ENCODE measurements at places on chromosomes 2 and 18.

GRCh38 chr2:75157435-75157834 lies 41.9 kb downstream of the TACR1 start:
- no peak for DNase-seq

DNA sequence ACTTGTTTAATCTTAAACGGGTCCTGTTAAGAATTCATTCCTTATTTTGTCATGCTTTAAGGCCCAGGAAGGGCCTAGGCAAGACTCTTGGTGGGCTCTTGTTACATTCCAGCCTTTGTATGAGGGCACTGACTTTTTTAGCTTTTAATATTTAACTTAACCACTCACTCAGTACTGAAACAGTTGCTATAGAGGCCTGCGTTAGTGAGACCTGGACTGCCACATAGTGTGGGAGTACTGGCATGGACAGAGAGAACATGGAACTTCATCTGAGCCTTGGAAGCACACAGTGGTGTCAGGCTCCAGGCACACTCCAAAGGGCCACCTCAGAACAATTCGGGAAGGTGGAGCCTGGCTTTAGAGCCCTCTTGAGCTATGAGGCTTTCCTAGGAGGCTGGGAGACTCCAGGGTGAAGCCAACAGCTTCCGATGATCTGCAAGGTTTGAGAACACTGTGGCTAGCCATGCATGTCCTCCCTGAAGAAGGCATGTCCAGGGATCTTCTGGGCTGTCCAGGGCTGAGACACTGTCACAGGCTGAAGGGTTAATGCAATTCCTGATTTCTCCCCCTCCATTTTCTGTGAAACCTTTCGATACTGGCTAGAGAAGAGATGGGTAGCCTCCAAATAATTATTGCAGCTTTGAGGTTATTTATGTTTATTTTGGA lies 155.4 kb upstream of the ACAA2 start:
- DNase-seq = no peak

DNA sequence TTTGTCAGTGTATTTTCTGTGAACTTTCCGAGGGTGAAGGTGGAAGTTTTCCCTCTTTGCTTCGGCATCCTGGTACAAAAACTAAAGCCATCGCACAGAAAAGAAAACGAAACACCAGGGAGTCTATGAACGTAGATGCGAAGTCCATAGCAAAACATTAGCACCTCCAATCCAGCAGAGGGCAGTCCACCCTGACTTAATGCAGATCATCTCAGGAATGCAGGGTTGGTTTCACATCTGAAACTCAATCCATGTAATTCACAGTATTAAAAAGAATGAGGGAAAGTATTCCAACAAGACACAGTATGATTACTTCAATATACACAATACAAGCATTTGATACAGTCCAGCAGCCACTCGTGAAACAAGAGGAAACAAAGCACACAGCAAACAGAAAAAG lies 70.8 kb downstream of the RTP5 start:
- DNase-seq = no peak

GRCh38 chr2:218325566-218326160 lies 31.0 kb upstream of the CATIP start:
- no peak for DNase-seq

DNA sequence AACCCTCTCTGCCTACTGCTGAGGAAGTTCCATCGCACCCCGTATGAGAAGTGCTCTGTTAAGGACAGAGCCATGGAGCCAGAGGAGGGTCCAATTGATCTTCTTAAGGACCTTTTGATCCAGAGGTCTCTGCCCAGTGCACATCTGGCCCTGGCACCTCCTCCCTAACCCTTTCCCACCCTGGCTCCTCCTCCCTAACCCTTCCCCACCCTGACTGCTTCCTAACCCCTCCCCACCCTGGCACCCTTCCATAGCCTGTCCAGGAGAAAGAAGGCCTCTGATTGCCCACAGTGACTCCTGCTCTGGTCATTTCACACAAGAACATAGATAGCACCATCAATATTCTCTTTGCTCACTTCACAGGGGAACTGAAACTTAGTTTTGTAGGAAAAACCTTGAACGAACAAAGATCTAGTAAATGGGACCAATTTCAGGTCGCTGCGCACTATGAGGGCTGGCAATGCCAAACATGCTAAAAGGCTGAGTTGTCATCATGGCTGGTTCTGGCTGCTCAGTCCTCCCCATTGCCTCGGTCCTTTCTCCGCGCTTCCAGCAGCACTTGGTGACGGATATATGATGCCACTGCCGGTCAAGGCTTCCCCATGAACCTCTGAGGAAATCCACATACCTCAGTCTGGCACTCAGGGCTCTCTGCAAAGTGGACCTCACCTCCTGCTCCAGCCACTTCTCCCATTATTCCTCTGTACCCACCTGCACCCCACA lies 49.2 kb downstream of the PKDCC start:
- no peak for DNase-seq

DNA sequence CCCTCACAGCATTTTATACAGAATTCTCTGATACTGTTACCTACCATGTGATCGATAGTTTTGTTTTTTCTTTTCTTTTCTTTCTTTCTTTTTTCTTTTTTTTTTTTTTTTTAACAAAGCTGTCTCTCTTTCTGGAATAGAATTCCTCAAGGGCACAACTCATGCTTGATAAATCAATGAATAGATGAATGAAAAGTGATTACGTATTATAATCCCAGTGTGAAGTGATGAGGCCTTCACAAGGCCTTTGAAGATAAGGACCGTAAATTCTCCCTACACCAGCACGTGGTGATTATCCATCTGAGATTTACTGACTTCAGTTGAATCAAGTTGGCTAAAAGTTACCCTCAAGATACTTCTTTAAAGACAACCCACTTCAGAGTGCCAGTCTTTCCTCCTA lies 46.6 kb upstream of the RMDN2 start:
- no peak for DNase-seq

GRCh38 chr2:127707890-127708648 lies 6.8 kb downstream of the SFT2D3 start:
- DNase-seq = no peak

DNA sequence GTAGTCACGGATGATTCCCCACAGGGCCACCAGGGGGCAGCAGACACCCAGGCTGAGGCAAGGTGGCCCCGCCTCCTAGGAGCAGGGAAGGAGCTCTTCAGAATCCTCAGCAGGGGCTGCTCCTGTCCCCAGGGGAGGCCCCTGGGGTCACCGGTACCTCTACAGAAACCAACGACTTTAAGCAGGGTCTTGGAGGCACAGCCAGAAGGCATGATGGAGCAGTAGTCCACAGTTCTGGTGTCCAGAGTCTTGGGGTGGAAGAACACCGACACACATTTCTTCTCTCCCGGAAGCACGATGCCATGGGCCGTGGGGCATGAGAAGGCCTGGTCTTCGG lies 11.5 kb downstream of the CFAP65 start:
- peak; percentile 73 for DNase-seq

DNA sequence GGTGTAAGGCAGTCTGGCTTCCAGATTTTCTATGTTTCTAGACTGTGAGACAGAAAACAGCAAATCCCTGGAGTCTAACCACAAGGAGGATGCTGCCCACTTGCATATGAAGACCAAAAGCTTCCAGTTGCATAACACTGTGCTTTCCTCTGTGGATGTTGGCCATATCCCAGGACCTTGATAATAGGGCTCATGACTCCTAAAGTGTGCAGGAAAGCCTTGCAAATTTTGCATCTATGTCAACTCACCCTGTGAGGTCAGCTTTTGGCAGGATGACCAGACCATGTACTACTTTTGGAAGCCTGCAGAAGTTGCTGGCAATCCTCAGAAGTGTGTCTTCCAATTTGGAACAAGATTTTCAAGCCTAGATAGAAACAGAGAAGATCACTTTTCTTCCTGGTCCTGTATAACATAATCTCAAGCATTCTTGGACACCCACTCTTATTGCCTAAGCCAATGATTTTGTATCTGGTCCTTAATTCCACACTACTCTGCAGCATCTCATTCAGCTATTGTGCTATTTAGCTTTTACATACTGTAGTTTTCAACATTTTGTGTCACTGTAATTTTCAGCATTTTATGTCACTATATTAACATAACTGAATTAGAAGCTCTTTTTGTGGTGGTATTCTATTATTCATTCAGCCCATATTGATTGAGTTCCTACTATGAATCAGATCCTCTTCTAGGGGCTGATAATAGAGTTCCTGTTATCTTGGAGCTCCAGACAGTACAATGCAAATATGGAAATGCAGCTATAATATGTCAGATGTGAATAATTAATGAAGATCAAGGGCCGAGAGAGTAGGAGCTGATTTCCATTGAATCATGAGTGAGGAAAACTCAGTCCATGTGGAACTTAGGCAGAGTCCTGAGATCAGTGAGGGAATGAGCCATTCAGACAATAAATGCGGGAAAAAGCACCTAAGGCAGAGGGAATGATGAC lies 85.3 kb upstream of the RAB27B start:
- DNase-seq = no peak

- no peak for DNase-seq
Observed at GRCh38 chr2:138676619-138677021, 103.6 kb downstream of the NXPH2 start.

DNA sequence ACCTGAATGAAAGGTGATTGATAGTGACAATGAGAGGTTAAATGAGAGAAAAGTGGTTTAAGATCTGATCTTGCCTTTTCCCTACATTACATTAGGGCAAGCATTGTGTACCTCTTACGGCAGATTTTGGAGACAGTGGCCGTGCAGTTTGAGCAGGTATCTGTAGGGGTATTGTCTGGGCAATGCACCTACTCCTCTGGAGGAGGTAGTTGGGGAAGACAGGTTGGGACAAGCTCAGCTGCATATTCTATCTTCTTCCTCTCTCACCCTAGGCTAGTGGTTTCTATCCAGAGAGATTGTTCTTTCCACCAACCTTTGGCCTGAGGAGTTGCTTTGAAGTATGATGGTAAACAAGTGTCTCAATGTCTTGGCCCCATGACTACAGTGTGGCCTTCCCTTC lies 323.2 kb downstream of the CYP26B1 start:
- DNase-seq = no peak

- no peak for DNase-seq
Observed at GRCh38 chr18:63145851-63146555, 173.6 kb downstream of the BCL2 start.

GRCh38 chr2:204909791-204910190 lies 364.5 kb downstream of the PARD3B start:
- no peak for DNase-seq

GRCh38 chr2:3756306-3756705 lies 52.9 kb downstream of the DCDC2C start:
- no peak for DNase-seq

DNA sequence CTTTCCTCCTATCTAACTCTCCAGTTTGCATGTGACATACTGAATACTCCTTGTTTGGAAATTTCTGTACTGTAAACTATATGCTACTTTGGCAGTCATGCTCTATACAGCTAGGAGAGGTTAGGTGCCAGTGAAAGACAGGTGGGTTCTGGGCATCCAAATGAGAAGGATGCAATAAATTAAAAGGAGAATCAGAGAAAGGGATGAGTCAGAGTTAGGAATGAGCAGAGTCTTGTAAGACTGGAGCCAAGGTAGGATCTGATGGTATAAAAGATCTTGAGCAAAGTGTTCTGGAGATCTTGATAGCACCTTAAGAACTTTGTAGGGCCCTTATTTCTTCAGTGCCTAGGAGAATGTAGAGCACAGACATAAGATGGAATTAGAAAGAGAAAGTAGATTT lies 58.7 kb upstream of the STAM2 start:
- no peak for DNase-seq

DNA sequence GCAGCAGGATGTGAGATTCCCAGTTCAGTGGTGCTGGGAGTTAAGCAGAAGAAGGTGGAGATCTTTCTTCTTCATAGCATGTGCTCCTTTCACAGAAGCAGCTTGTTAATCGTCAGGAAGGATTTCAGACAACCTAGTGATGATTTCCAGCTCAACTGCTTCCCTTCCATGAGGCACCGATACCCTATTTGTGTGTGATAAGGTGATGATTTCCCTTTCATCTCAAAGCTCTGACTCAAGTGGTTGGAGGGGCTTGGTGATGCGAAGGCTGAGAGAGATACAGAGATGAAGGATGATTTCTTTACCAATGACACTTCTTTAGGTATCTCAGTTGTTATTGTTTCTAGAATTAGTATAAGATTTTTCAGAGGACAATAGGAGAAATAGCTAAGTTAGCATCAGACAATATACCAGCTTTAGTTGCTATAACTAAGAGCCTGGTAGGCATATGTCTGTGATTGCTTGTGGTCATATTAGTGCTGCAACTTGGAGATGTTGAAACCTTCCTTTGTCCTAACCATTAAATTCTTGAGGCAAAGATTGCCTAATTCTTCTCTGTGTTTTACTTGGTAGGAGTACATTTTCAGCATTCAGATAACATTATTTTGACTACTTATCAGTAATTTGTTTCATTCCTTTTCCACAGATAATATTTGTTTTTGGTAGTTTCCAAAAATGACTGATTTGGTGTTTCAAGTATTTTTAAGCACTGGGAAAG lies 111.3 kb downstream of the PLCL1 start:
- DNase-seq = no peak

GRCh38 chr2:167057446-167057845 lies 169.2 kb downstream of the XIRP2 start:
- no peak for DNase-seq

GRCh38 chr2:53859206-53860181 lies at the start of gene GPR75:
Gene GPR75, minus strand, starts transcription at chr2:53859967. Its CDS starts 5,211 bp downstream, at chr2:53854756.
- DNase-seq = no peak

GRCh38 chr2:117785740-117786139 lies 28.8 kb upstream of the DDX18 start:
- peak; percentile 1 for DNase-seq

- no peak for DNase-seq
Observed at GRCh38 chr2:46353509-46353908, 56.3 kb downstream of the EPAS1 start.

- no peak for DNase-seq
Observed at GRCh38 chr18:60092073-60092472, 192.3 kb downstream of the PMAIP1 start.

DNA sequence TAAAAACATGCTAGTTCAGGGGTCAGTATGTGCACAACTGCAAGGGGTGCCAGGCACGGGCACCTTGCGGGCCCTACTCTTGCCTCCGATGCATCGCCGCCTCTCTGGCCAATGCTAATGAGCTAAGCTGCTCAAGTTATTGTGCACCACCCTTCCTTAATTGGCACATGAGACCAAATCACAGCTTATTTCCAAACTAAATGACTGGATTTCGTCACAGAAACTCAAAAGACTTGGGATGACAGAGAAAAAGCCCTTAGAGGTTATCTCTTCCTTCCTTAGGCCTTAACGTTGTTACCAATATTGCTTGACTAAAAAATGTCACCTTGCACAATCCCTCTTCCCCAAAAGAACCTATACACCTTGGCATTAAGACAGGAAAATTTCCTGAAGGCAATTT lies 7.7 kb downstream of the RNF149 start:
- no peak for DNase-seq

- no peak for DNase-seq
Observed at GRCh38 chr2:24258718-24259117, 83.9 kb downstream of the FAM228A start.

DNA sequence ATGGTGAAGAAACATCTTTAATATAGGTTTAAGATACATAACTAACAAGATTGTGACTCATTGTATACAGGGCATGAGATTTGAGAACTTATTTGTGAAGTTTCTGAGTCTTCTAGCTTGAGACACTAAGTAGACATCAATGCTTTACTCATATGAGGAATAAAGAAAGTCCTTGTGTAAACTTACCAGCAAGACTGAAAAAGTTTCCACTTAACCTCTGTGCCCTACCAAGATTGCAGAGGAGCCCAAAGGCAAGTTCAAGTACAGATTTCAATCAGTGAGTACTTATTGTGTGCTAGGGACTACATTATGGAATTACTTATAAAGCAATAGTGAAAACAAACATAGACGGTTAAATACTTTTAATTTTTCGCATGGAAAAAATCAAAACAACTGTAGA lies 1041.2 kb upstream of the CELF4 start:
- DNase-seq = no peak
